ENCODE measurements at places on chromosomes 7 and 10.
A peak's percentile ranks its signal among the peaks of the same experiment; 100 is the strongest.

GRCh38 chr10:14579405-14579804 is 195.3 kb downstream of the FAM107B start:
- no peak for DNase-seq

DNA sequence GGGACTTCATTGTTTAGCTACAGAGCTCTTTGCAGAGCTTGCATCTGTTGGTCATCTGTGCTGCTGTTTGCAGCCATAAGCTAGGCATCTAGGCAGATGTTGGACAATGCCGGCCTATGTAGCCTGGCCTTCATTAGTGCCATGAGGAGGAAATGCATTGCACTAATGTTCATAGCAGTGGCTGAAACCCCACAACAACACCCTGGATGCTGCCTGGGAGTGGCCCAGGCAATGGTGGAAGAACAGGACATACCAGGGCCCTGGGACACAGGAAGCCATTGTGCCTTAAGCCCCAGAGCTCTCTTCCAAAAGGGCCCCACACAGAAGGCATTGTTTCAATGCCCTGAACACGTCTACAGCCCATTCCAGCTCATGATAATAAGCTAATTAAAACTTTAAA is 131.5 kb upstream of the LYZL1 start:
- no peak for DNase-seq

GRCh38 chr10:122474131-122474818 is 12.9 kb downstream of the HTRA1 start:
- no peak for DNase-seq

DNA sequence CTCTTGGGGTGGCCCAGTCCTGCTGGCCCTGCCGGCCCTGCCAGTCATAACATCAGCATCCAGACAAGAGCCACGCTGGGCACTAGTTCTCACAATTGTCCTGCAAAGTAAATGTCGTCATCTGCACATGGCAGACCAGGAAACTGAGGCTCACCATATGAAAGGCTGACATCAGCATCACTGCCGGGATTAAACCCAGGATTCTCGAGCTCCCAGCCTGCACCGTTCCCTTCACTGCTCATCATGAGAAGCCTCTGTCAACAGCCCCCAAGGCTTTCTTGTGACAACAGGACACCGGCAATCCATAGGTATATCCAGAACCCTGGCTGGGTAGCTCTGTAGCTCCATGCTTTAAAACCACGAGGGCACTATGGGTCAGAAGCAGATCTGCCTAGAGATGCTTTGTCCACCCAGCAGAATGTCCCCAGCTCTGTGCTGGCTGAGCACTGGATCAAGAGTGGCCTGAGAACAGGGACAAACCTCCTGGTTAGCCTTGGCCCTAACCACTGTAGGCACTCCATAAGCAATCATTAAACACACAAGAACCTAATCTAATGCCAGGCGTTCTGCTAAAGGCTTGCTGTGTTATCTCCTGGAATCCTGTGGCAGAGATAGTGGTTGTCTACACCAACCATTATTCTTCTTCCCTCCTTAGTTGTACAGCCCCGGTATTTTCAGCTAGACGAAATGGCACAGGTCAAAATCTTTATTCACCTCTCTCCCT is 41.2 kb upstream of the C10orf71 start:
- DNase-seq, result no peak

DNA sequence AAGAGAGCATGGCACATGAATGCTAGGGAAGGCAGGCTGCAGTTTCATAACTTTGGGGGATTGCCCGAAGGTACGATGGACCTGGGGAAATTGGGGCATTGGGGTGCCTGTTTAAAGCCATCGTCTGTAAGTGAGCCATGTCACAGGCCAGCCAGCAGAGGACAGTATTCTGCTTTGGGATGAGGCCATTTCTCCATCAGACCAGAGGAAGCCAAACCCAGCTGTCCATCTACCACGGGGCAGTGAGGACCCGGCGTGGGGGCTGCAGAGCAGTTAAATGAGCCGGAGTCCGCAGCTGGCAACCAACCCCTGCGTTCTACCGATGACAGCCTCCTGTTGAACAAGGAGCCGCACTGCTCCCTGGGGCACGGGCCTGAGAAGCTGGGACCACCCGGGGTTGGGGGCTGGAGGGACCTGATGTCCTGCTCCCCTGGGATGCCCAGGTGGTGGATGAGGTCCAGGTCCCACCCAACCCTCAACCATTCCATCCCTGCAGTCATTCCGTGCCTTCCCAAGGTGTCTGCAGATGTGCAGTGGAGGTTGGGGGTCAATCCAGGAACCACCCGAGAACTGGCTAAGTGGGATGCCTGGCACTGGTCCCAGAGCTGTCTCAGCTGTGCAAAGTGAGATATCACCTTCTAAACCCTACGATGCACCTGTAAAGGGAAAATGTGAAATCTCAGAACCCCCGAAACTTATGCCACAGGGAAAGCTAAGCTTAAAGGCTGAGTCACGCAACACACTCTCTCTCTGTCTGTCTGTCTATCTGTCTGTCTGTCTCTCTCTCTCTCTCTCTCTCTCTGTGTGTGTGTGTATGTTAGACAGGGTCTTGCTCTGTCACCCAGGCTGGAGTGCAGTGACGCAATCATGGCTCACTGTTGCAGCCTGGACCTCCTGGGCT is 12.1 kb upstream of the RHBDD2 start:
- peak; percentile 56 for DNase-seq

- peak; percentile 36 for DNase-seq
These were observed 730.5 kb downstream of the ZWINT start for GRCh38 chr10:55630491-55631056.

DNA sequence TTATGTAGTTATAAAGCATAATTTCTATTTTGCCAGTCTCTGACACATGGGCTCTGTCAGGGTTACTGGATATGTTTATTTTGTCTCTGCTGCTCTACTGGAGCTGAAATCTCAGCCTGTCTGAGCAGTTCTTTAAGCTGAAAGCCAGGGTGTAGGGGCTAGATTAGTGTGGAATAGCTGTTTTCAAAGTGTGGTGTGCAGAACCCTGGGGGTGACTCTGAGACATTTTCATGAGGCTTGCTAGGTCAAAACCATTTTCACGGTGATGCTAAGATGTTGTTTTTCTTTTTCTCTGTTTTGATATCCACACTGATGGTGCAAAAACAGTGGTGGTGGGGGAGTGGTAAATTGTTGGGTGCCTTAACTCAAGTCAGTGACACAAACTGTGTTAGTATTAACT is 45.5 kb downstream of the CREM start:
- DNase-seq, result no peak

DNA sequence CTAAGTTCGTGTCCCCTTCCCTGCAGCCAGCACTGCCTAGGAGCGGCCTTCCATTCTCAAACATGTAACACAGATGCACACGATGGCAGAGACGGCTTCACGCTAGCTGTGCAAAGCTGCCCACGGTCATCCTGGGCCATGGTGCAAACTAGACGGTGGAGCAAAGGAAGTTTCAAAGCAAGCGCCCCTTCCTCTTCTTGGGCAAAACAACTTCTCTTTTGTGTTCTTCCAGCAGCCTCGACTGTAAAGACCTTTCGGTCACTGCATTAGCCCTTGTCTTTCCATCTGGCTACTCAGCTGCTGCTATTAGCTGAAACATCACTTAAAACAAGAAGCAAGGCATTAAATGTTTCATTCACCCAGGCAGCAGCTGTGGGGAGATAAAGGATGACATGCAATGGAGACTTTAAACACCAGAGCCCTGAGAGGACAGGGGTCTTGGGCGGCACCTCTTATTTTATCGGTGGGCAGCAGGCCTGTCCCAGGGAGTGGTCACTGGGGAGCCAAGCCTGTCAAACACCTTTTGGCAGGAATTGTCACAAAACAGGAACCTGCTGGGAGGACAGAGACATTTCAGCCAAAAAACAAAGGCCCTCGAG is 214.8 kb downstream of the KLF6 start:
- DNase-seq, result no peak

- no peak for DNase-seq
These were observed 19.7 kb downstream of the CHAT start for GRCh38 chr10:49633327-49634068.

DNA sequence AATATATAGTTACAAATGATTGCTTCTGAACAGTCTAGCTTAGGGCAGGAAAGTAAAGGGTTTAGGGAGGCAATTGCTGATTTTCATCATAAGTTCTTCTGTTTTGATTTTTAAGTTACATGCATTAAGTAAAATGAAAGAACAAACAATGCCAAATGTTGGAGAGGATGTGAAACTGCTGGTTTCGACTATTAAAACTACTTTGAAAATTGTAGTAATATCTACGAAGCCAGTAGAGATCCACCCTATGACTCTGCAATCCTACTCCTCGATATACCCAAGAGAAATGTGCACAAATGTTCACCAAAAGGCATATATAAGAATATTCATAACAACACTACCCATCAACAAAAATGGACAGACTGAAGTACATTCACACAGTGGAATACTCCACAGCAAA is 24.3 kb downstream of the PDZD8 start:
- DNase-seq, result no peak

- DNase-seq, result no peak
These were observed 97.5 kb downstream of the RPS24 start for GRCh38 chr10:78130966-78131710.

DNA sequence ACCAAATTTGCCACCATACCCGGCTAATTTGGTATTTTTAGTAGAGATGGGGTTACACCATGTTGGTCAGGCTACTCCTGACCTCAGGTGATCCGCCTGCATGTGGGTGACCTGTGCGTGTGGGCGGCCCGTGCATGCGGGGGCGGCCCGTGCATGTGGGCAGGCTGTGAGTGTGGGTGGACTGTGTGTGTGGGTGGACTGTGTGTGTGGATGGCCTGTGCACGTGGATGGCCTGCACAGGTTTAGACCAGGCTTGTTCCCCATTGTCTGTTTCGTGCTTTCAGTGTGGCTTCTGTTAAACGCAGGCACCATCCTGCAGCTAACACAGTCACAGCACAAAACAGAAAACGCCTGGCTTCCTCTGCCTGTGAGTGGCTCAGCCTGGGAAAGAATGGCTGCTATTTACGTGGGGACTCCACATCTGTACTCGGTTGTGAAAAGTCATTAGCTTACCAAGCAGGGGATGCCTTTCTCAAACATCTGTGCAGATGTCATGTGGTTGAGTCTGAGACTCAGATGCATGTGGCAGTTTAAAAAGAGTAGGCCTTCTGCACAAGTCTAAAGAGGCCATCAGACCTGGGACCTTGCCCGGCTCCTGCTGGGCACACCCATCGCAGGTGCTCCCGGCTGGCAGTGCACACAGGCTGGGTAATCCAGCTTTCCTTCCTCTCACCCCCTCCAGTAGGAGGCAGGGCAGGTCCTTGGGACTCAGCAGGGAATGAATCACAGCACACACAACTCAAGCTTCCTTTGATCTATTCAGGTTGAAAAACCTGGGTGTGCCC is 91.6 kb downstream of the COBL start:
- DNase-seq, result no peak

- DNase-seq, result no peak
These were observed 8.0 kb downstream of the TNS3 start for GRCh38 chr7:47573758-47574481.

DNA sequence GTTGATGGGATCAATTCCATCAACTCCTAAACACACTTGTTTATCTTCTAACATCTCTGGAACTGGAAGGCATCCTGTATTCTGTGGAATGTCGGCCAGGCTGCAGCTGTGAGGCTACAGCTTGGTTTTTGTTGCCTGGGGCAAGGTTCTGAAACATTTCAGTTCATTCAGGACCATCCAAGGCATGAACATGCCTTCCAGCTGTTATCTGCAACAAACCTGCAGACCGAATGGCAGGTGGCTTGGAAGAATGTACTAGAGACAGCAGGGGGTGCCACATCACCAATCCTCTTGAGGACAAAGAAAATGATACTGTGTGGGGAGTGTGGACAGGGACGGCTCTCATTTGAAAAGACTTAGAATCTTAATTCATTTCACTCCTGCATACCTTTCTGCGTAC is 12.4 kb downstream of the PAPOLB start:
- DNase-seq, result no peak

DNA sequence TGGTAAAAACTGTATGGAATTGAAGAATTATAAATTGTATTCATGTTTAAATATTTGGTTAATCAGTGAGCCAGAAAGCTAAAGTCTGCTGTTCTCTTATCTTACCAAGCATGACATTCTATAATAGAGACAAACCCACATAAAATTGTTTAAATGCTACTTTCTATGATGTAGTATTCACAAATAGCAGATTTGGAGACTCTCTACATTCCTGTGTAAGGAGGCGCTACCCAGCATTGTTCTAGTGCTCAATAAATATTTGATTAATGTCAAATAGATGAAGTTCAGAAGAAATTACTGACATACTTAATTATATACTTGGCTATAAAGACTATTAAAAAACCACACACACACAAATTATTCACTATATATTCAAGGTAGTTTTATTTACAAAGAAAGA is 49.8 kb downstream of the DOCK4 start:
- no peak for DNase-seq

DNA sequence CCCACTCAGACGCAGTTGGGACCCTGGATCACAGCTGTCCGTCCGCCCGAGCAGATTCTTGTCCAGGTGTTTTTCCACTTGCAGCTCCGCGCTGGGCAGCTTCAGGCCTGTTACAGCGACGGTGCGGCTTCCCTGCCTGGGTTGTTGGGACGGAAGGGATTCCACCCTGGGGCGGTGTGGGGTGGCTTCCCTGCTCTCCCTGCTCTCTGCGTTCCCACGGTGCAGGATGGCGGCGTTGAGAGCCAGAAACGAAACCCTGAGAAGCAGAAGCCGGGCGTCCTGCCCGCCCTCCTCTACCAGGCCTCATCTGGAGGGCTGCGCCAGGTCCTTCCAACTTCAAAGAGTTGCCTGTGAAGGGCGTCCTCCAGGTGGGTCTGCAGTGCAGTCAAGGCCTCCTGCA is 194.4 kb downstream of the ADARB2 start:
- no peak for DNase-seq

- no peak for DNase-seq
These were observed 2.4 kb downstream of the PRDX3 start for GRCh38 chr10:119176166-119176565.

- no peak for DNase-seq
These were observed 72.9 kb upstream of the TMEM248 start for GRCh38 chr7:66847879-66848790.

GRCh38 chr10:124494046-124494807 is 32.6 kb downstream of the LHPP start:
- no peak for DNase-seq
